ENCODE measurements at places on chromosomes 1 and 21.

- DNase-seq = no peak
Observed at GRCh38 chr1:181936768-181937581, 124.5 kb downstream of the ZNF648 start.

- peak; percentile 38 for DNase-seq
Observed at GRCh38 chr1:28510970-28511440, 5.2 kb downstream of the RCC1 start.

- DNase-seq = no peak
Observed at GRCh38 chr1:12309783-12310742, 80.2 kb downstream of the VPS13D start.

DNA sequence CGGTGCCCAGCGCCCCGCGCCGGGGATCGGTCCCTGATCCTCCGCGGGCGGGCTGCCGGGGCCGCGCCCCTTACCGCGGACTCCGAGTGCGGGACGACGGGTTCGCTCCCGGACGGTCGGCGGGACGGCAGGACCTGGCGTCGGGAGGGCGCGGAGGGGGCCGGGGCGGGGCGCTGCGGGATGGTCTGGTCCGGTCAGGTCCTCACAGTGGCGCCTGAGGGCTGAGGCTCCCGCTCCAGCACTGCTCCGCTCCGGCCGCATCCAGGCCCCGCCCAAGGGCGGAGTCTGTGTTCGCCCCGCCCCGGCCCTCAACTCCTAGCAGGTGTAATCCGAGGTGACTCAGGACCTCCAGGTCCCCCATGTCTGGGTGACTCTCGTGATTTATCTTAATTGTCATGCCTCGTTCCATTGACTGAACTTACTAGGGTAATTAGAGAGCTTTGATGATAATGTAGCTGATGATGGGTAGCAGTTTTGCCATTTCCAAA, at the start of gene RAB3B:
Gene RAB3B, minus strand, starts transcription at position 223 of the 488 bp plus-strand sequence. CDS start 13,583 bp downstream, outside the sequence.
- peak; percentile 62 for DNase-seq

- DNase-seq = no peak
Observed at GRCh38 chr1:33682371-33682770, 181.5 kb upstream of the HMGB4 start.

DNA sequence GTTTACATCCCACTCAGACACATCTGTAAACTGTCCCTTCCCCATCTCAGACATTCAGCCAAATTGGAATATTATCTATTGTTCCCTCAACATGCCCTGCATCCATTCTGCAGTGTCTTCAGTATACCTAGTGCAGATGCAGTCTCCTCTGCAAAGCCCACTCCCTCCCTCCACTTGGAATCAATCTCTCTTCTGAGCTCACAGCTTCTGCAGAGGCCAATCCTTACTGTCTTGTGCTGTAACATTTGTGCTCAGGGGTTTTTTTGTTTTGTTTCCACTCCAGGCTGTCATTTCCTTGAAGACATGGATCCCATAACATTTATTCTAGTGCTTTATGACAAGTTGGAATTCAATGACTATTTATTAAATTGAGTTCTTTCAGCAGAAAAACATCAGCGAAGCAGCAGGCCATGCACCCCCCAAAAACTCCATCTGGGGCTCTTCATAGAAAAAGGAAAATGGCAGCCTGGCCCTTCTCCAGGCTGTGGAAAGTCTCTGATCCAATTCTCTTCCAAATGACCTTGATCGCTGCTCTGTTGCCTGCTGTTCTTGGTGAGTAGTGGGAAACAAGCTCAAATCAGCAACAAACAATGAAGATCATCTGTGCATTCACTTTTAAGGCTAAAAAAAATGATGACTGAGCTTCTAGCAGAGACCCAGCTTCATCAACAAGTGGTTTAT, 8.7 kb downstream of the C4BPA start:
- DNase-seq = no peak

GRCh38 chr1:99660496-99660895, 14.6 kb downstream of the PALMD start:
- DNase-seq = no peak

GRCh38 chr1:111198836-111199235, 1.6 kb downstream of the DENND2D start:
- DNase-seq = no peak

- DNase-seq = peak; percentile 47
Observed at GRCh38 chr1:93033785-93034184, 45.3 kb upstream of the MTF2 start.

- DNase-seq = no peak
Observed at GRCh38 chr1:111654839-111655238, 35.2 kb downstream of the RAP1A start.

DNA sequence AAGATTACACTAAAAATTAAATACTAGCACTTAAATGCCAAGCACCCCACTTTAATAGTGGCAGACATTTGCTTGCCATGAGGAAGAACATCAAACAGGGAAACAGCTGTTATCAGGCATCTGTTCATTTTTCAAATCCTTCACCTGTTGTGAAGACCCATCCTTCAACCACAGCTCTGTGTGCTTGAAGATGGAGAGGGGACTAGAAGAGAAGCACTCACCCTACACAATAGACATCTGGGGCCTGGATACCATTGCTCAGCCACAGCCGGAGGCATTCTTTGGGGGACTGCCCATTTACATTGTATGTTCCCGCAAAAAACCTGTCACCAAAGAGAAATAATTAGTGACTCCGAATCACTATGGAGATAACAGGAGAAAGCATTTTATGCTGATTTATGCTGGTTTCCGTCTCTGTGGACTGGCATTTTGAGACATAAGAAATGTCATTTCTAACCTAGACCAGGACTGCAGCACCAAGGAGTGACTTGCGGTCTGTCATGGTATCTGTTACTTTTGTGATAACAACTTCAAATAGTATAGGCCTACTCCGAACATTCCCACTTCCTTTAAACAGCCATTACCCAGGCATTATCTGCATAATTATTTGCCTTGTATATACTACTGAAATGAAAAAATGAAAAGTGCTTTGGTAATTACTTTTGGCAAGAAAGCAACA, 28.8 kb upstream of the MTF1 start:
- no peak for DNase-seq

- DNase-seq = no peak
Observed at GRCh38 chr1:7420098-7420445, 351.0 kb upstream of the VAMP3 start.

DNA sequence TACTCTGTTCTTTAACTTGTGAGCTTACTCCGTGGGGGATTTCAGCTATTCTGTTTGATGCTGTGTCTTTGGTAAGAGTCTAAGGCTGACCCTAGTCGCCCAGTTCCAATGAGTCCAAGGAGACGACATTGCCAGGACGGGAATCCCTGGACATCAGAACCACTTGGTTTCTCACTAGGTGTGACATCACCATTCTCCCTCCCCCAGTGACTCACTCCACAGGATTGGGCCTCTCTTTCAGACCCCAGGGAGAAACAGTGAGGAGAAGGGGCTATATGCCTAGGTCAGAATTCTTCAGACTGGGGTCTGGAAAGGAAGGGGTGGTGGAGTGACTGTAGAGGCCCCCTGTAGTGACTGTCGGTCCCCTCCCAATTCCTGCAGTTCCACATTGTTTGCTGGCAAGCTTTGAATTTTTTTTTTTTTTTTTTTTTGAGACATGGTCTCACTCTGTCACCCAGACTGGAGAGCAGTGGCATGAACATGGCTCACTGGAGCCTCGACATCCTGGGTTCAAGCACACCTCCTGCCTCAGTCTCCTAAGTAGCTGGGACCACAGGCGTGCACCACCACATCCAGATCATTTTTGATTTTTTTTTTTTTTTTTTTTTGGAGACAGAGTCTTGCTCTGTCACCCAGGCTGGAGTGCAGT, 21.3 kb downstream of the ALPL start:
- peak; percentile 59 for DNase-seq

DNA sequence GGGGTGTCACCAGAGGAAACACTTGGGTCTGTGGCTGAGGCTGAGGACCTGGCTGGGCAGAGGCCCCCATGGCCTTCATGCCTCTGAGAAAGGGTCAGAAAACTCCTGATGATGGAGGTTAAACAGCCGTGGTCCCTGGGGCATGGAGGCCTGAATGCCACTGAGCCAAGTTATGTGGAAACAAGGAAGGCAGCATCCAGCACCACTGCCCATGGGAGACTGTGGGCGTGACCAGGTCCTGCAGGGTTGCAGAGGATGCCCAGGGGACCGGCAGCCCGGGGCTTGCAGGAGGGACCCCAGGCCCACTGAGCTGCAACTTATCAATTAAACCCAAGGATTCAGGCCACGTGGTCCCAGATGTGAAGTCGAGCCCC, 18.9 kb upstream of the COL6A2 start:
- no peak for DNase-seq

- DNase-seq = peak; percentile 71
Observed at GRCh38 chr1:8061673-8062386, 35.7 kb upstream of the ERRFI1 start.

DNA sequence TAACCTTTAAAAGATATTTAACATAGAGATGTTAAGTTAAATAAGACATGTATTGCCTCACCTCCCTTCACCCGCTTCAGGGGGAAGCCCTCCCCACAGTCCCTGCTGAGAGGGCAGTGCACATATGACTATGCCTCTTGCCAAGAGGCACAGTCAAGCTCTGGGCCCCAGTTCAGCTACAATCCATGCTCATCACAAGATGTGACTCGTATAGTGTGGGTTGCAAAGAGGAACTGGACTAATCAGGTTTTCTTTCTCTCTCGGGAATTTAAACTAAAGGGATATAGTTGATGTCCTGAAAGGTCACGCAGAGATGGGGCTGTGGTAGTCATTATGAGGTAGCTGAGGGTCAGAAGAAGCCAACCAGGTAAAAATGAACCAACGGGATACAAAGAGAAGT, 35.6 kb downstream of the LYST start:
- DNase-seq = peak; percentile 33

GRCh38 chr1:234773936-234774677, 164.1 kb upstream of the IRF2BP2 start:
- DNase-seq = no peak

DNA sequence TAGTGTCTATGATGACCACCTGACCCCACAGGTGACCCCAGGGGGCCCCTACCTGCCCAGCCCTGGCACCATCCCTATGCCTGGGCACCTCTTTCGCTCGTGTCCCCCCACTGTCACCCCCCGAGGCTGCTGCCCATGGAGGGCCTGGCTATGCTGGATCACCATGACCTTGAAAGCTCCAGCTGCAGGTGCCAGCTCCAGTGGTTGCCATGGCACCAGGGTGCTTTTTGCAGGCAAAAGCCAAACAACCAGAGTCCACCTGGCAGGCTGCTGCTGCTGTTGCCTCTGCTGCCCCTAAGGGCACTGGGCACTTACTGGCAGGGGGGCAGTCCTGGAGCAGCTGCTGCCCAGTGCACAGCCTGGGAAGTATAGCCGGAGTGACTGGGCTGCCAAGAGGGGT, 21.7 kb downstream of the ETNK2 start:
- peak; percentile 10 for DNase-seq

- no peak for DNase-seq
Observed at GRCh38 chr1:166039436-166040201, 127.2 kb downstream of the FAM78B start.

GRCh38 chr1:222940095-222940494, 125.3 kb downstream of the DISP1 start:
- DNase-seq = no peak

DNA sequence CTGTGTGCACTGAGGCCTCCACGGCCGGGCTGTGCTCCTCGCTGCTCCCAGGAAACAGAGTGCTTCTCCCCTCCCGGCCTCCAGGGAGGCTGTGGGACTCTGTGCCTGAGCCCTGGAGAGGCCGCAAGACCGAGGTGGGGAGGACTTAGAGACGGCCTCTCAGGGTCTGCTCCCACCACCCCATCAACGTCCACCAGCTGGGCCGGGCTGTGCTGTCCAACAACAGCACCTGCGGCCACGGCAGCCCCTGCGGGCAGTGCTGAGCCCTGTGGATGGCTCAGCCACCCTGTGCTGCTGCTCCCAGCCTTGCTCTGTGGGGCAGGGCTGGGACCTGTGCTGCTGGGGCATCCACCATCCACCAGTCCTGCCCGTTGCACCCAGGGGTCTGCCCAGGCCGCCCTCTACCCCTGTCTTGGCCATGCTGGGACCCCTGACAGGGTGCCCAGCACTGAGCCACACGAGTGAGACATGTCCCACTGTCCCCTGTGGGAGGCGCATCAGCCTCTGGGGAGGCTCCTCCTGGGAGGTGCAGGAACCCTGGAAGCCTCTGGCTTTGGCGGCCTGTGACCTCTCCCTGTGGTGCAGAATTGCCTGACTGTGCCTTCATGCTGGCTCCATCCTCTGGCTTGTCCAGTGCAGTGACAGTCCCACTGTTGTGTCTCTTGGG, 31.2 kb upstream of the LRRC3 start:
- DNase-seq = no peak

DNA sequence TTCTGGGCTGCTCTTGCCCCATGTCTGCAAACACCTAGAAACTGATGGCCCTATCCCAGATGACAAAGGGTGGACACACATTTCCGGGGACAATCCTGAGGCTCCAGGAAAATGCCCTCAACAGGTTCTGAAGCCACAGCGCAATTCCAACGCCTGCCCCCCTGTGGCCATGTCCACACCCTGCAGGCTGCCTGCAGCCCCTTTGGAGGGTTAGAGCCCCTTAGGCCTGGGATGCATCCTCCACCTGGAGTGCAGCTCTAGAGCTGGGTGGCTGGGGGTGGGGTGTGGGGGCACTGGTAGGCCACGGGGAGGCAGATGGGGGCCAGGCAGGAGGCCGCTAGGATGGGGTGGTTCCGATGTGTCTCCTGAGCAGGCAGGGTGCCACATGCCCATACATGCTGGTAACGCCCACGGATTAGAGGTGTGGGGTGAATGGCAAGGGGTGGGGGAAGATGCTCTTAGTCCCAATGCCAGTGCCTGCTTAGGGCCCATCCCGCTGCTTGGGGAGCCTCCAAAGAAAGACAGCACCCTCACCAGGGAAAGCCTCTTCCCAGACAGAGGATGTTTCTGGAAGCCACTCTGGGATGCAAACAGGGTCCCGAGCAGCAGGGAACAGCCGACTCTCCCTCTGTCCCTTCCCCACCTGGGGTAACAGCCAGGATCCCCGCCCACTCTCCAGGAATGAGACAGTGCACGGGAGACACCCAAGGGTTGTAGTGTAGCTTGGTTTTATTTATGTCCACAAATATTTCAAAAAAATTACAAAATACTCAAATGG, 34.0 kb downstream of the SLC45A1 start:
- DNase-seq = no peak

- no peak for DNase-seq
Observed at GRCh38 chr1:100217834-100218233, 31.8 kb downstream of the DBT start.

DNA sequence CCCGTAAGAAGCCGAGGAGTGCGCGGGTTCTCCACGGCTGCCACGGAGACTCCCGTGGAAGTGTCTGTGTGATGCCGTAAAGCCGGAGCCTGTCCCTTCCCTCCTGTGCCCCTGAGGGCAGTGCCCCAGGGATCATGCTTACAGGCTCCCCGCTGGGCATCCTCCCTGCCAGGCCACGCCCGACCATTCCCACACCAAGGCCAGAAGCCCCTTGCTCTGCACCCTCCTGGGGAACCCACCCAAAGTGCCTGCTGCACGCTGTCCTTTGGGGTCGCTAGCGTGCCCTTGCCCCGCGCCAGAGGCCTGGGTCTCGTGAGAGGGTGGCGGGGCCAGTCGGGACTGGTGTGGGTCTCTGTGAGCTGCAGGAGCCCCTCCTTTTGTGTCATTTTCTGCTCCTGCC, 228.5 kb upstream of the C1orf174 start:
- no peak for DNase-seq

- DNase-seq = no peak
Observed at GRCh38 chr1:30275926-30276764, 447.2 kb downstream of the MATN1 start.
